ENCODE measurements at places on chromosomes 16 and 17. TPM values are rescaled to one million over a fixed set of nuclear protein-coding genes. Genes with fewer than 3 reads are reported as not detected.

The ITGAD gene
- not detected for total RNA-seq

The RNF157 gene
- 18.0 TPM for total RNA-seq

- DNase-seq = no peak
Observed at GRCh38 chr16:4166821-4167220, 50.6 kb upstream of the ADCY9 start.

DNA sequence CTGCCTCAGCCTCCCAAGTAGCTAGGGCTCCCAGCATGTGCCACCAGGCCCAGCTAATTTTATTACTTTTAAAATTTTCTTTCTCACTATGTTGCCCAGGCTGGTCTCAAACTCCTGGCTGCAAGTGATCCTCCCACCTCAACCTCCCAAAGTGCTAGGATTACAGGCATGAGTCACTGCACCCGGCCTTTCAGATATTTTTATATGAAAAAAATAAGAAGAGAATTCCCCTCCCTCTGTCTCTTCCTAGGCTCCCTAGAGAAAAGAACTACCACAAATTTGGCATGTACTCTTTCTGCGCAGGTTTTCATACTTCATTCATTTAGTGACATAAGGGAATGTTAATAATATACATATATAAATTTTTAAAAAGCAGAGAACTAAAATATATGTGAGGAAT lies 21.7 kb upstream of the SMURF2 start:
- DNase-seq = no peak

- no peak for DNase-seq
Observed at GRCh38 chr17:35900708-35901480, 20.7 kb upstream of the CCL5 start.

- DNase-seq = no peak
Observed at GRCh38 chr16:27851586-27851985, 211.9 kb downstream of the GSG1L start.

The CNGB1 gene
- not detected for total RNA-seq

GRCh38 chr16:59849716-59850115 lies 1115.6 kb upstream of the GOT2 start:
- no peak for DNase-seq
